Activated gamma-delta T cell (primary cell): ENCODE measurements at places on chromosomes 1 and 21.

DNA sequence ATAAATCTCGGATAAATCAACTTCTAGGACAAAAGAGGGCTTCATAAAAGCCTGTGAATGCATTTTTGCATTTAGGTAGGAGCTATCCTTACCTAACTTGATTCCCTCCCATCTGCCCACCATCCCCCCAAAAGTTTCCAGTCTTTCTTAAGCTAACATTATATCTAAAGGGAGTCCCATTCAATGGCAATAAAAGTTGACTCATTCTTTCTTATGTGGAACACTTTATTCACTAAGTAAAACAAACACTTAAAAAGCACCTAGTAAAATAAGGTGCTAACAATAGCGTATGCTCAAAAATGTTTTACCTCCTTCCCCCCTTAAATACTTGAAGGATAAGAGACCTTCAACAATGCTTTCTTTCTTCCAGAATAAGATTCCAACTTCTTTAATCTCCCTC lies 83.8 kb downstream of the GON4L start:
- no peak for DNase-seq

DNA sequence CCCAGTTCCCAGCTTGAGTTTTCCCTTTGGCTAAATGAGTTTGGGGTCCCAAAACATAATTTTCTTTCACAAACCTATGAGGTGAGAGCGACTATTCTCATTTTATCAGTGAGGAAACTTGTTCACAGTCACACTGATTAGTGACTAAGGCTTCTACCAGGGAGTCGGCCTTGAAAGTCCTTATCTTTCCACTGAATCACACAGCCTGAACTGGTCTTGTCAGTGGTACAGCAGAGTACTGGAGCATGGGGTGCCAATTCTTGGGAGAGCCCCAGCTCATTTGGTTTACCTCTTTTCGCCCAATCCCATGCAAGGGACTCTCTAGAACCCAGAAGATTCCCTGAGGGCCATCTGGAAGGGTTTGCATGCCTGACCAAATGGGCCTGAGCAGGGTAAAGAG lies 16.9 kb downstream of the HSD3B2 start:
- no peak for DNase-seq

DNA sequence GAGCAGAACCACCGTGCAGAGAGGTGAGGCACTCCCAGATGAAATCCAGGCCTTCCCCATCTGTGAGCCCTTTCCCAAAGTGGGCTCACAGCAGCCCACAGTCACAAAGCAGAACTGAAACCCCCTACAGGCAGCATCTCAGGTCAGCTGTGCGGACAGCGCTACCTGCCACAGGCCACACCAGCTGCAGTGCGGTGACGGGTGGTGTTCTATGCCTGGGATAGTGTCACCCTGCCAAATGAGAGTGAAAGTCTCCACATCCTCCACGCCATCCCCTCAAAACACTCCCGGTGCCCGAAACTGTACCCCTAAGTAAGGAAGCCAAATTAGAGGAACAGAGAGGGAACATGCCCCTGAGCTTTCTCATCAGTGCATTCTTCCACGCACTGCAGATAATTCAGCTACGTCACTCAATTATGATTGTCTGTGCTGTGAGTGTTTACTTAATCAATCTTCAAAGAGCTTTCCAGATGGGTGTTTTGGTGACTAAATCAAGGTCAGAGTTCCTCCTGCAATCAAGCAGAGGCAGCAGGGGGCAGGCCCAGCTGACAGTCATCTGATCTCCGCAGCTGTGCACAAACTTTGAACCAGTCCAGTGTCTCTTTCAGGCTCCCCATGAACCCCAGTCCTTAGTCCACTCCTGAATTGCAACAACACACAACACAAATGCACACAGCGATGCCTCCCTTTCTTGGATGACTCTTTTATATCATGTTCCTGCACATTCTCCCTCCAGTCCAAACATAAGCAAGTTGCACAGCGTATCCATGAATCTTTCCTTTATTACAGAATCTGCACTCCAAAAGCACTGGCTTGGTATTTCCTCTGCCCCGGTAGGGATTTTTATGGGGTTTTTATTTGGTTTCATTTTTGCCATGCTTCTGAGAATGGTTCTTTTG lies 150.0 kb downstream of the TOMM20 start:
- no peak for DNase-seq

DNA sequence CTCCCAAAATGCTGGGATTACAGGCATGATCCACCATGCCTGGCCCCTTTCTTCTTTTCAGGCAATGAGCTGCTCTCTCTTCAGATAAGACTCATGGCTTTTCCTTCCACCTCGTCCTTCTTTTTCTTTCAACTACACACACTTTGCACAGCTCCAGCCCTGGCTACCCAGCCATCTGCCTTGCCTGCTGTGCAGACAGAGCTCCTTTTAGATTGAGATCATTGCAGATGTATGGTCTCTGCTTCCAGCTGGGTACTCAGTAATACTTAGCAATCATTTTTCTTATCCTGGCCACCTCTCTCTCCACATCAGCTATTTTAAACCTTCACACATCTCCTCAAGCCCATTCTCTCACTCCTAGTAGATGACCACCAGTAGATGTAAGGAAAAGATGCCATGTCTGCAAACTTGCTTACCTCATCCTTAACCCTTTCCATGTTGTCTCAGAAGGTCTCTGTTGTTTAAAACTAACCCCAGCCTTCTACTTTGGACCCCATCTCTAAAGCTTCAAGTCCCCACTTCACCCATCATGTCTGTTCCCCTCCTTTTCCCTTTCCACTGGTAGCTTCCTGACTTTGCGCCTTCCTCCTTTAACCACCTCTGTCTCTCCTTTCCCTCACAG lies 7.3 kb downstream of the RAB4A start:
- DNase-seq, result no peak

DNA sequence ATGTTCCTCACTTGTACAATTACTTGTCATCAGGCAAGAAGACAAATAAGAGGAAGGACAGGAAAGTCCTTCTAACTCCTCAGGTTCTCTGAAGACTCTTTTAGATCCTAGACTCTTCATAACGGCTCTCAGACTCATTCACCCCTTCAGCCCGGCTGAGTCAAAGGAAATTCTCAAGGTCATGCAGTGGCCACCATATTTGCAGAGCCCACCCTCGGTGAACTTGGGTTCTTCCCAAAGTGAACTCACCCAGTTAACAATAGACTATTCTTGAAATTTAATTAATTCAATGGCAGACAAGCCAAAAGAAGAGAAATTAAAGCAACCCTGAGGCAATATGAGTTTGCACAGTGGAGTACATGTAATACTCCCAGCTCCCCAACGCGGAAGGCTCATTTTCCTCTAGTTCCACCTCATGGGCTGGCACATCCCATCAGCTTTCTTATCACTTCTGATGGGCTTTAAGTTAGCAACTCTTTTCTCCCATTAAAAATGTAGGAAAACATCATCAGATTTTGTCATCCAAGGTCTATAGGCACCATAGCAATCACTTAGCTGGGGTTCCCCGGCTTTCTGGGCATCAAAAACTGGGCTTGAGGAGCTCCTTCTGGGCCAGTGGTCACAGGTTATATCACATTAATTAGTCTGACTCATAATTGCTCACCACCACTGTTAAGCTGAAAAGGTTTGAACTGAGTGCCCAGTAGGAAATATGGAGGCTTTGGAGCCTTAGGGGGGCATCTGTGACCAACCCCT lies 27.8 kb upstream of the TIAM1 start:
- no peak for DNase-seq

- DNase-seq, result no peak
Observed at GRCh38 chr1:86971778-86972177, 57.3 kb downstream of the HS2ST1 start.

GRCh38 chr1:216919060-216919970 lies 196.1 kb upstream of the ESRRG start:
- DNase-seq, result no peak

GRCh38 chr1:201591981-201592380 lies 53.1 kb downstream of the NAV1 start:
- no peak for DNase-seq

- DNase-seq, result no peak
Observed at GRCh38 chr1:194252199-194252598, 1065.8 kb upstream of the B3GALT2 start.
